ENCODE measurements at places on chromosomes 11 and 22. TPM values are rescaled to one million over a fixed set of nuclear protein-coding genes. Genes with fewer than 3 reads are reported as not detected.

GRCh38 chr11:128680906-128681305 lies 13.0 kb upstream of the FLI1 start:
- DNase-seq, result no peak

- no peak for DNase-seq
These were observed 30.9 kb downstream of the OR52A5 start for GRCh38 chr11:5107285-5107684.

- DNase-seq, result no peak
These were observed 459.1 kb downstream of the MIAT start for GRCh38 chr22:27116312-27117086.

GRCh38 chr11:106969644-106970355 lies 48.5 kb downstream of the GUCY1A2 start:
- no peak for DNase-seq

Gene SYT8
- 3.6 TPM for total RNA-seq
